AG08396 (cell line): ENCODE measurements at places on chromosomes 11 and 22.
A peak's percentile ranks its signal among the peaks of the same experiment; 100 is the strongest.

DNA sequence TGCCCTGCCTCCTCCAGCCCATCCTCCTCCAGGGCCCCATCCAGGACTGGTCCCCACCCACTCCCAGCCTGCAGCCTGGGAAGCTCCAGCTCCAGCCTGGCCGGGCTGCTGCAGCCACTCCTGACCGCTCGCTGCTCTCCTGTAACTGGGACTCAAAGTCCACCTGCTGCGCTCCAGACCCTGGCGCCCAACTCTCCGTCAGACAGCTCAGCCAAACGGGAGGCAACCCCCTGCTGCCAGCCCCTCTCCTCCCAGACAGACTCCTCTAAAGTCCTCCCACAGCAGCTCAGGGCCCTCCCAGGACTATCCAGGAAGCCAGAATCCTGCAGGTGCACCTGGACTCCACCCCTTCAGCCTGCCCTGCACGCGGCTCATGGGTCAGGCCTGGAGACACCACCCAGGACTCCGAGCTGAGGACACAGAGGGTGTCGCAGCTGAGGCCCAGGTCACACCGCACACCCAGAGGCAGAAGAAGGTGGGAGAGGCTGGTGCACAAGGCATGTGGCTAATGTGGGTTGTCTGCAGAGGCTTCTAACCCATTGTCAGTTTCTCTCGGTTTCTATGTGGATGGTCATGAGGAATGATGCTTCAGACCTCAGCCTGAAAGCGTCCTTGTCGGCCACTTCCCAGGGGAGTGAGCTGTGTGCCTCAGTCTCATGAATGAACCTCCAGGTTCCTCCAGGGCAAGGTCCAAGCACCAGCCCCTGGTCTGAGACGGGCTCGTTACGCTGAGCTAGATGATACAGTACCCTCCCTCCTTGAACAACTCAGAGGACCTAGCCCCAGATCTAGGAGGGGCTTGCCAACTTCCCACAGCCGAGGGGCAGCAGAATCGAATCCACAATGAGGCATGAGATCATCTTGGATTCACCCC, 1514.8 kb downstream of the TBC1D22A start:
- no peak for DNase-seq

- DNase-seq: no peak
These were observed 998.1 kb downstream of the DLG2 start for GRCh38 chr11:84628871-84629620.

DNA sequence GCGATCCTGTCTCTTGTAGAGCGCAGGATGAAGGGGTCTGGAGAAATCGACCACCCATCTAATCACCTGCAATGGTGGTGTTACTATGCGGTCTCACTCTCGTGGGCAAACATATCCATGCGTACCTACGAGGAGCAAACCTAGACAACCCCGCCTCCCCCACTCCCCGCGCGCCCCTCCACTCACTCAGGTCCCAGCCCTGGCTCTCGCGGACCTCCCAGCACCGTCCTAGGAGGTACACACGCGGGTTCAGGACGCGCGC, 887 bp downstream of the TRPC6 start:
- DNase-seq: no peak

GRCh38 chr11:65338676-65339075, 5.0 kb downstream of the DPF2 start:
- DNase-seq: no peak

DNA sequence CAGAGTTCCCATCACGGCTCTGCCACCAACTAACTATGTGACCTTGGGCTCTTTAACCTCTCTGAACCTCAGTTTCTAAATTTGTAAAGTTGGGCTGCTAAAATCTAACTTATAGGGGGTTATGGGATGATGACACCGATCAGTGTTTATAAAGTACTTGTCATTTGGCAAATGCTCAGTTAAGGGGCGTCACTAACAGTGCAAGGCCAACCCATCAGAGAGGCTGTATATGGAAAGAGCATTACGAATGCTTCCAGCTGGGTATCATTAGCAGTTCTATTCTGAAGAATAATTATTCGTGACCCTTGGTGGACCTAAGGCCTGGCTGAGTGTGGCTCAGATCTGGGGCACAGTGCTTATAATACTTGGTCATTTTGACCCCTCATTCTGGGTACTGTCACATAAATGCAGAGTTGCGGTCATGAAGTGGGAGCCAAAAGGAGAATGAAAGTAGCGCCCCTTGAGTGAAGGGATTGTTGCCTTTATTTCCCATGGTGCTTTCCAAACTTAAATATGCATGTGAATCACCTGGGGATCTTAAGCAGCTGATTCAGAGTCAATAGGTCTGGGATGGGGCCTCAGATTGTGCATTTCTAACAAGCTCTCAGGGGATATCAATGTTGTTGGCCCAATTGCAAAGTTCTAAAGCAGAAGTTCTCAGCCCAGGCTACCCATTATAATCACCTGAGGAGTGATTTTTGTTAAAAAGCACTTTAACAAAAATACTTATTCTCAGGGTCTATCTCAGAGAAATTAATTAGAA, 115.8 kb downstream of the CSNK2A3 start:
- DNase-seq: no peak

DNA sequence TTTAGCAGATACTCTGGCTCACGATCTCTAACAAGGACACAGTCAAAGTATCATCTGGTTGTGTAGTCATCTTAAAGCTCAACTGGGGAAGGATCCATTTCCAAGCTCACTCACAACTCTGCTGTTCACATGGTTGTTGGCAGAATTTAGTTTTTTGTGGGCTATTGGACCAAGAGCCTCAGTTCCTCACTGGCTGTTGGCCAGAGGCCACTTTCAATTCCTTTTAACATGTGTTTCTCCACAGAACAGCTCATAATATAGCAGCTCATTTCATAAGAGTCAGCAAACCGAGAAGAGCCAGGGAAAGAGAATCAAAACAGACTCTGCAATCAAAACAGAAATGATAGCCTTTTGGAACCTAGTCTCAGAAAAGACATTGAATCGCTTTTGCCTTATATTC, 22.6 kb downstream of the IZUMO1R start:
- DNase-seq: no peak

- no peak for DNase-seq
These were observed 27.6 kb downstream of the ART5 start for GRCh38 chr11:3613998-3614741.

DNA sequence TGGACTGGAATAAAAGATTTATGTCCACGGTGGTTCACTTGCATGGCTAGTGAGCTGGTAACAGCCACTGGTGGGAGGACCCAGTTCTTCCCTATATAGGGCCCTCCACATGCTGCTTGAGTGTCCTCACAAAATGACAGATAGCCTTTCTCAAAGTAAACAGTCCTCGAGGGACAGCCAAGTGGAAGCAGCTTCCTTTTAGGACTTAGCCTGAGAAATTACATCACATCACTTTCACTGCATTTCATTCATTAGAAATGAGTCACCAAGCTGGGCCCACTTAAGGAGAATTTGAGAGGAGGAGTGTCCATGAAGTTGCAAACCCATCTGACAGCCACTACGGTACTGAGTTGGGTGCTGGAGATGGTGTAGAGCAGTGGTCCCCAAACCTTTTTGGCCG, 7.0 kb downstream of the ISX start:
- DNase-seq: no peak

- no peak for DNase-seq
These were observed 380.5 kb downstream of the TENM4 start for GRCh38 chr11:79060081-79060953.

- DNase-seq: no peak
These were observed 26.6 kb downstream of the LDLRAD3 start for GRCh38 chr11:35970445-35970844.

GRCh38 chr22:18096823-18097222, 13.8 kb upstream of the TUBA8 start:
- DNase-seq: no peak

DNA sequence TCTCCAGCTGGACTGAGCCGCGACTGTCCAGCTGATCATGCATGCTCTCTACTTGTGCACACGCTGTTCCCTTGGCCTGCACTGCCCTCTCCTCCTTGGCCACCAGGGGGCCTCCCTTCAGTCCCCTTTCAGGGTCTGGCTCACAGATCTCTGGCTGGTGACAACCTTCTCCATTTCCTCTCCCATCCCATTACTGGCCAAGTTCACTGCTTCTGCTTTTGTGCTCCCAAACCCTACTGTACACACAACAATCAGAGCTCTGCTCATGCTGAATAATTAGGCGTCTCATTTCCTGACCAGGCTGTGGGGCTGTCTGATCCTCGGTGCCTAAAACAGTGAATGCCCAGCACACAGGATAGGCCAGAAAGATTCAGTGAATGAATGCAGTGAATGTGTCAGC, 224.0 kb upstream of the NARS2 start:
- DNase-seq: peak; percentile 69

DNA sequence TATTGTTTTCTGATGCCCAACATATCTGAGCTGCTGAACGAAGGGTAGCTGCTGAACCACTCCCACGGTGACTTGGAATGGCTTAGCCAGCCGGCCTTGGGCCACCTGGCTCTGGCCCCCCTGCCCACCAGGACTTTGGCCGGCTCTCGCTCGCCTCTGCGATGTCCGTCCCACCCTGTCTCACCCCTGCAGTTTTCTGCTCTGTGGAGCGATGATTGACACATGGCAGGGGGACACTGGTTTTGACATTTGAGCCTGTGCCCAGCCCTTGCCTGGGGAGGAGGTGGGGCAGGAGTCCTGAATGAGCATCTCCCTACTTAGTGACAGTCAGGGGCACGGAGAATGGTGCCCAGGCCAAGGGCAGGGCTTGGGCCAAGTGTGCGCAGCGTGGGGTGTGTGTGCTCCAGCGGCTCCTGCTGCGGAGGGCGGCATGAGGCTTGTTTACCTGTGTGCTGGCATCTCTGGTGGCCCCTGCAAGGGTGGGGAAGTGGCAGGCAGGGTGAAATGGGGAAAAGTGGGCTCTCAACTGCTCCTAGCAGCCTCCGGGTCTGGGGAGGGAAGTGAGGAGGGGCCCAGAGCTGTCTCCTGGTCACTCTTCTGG, 15.7 kb upstream of the CDKN1C start:
- DNase-seq: no peak

DNA sequence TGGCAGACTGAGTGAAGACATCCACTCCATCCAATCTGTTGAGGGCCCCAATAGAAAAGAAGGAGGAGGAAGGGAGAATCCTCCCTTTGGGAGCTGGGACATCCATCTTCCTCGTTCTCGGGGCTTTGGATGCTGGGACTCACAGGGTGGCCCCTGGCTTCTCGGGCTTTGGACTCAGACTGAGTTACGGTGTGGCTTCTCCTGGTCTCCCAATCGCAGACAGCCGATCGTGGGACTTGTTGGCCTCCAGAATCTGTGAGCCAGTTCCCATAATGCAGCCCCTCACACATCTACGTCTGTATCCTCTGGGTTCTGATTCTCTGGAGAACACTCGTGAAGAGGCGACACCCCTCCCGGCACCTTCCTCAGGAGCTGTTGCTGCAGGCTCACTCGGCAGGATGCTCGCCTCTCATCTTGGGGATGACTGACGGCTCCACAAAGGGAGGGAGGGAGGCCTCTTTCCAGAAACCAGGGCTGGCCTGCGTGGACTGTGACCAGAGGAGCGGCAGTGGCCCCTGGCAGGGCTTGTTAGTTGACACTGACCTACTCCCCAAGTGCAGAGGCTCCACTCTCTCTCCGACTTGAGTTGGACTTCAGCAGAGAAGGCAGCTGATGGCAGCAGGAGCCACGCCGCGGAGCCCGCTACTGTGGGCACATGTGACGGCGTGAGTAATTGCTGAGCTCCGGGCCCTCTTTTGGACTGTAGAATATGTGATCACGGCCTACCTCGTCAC, 14.7 kb upstream of the TTLL12 start:
- DNase-seq: no peak

GRCh38 chr11:82675838-82676237, 57.8 kb downstream of the FAM181B start:
- no peak for DNase-seq

GRCh38 chr11:82775736-82776346, 42.2 kb upstream of the FAM181B start:
- peak; percentile 56 for DNase-seq

DNA sequence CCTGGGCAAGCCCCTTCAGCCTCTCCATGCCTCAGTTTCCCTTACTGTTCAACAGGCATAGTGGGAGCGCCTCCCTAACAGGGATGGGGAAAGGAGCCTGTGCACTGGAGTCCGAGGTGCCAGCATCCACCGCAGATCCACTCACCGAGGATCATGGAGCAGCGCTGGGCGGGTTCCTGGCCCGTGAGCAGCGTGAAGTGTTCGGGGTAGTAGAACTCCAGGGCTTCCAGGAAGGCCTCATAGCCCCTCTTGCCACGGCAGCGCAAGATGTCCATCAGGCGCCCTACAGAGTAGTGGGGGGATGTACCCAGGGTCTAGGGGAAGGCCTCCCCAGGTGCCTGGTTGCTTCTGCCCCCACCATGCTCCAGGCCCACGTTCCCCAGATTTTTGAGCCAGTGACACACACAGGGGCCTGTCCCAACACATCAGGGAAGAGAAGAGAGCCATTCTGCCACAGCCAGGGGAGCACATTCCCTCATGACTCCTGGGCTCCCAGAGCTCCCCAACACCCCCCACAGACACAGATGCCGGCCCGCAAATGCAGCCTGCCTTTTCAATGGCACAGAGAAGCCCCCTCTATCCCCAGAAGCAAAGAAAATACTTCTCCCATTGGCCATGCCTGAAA, 1.3 kb downstream of the CARD10 start:
- DNase-seq: no peak

DNA sequence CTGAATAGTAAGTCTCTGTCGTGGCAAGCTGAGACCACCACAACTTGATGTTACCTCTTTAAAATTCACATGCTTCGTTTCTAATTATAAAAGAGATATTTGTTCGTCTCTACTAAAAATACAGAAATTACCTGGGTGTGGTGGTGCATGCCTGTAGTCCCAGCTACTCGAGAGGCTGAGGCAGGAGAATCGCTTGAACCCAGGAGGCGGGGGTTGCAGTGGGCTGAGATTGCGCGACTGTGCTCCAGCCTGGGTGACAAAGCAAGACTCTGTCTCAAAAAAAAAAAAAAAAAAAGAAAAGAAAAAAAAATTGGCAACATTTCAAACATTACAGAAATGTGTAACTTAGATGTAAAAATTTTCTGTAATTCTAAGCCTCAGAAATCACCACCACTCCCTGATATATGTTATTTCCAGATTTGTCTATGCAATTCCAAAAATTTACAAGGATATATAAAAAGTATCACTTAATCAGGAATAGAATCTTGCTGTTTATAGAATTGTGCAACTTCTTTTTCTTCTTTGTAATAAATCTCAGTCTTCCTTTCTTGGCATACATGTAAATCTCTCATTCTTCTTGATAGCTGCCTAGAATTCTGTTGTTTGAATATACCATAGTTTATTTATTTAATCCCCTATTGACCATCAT, 37.3 kb downstream of the C11orf96 start:
- DNase-seq: no peak

- no peak for DNase-seq
These were observed 66.3 kb upstream of the OR5AK2 start for GRCh38 chr11:56922421-56922820.

- DNase-seq: no peak
These were observed 35.8 kb upstream of the HSD17B12 start for GRCh38 chr11:43644621-43645299.

GRCh38 chr11:123475469-123475868, 45.4 kb downstream of the GRAMD1B start:
- no peak for DNase-seq
